SK-N-SH (cell line): ENCODE measurements at places on chromosomes 2 and 18.
A peak's percentile ranks its signal among the peaks of the same experiment; 100 is the strongest.

GRCh38 chr2:98487806-98488189 is 43.1 kb downstream of the INPP4A start:
- no peak for DNase-seq

DNA sequence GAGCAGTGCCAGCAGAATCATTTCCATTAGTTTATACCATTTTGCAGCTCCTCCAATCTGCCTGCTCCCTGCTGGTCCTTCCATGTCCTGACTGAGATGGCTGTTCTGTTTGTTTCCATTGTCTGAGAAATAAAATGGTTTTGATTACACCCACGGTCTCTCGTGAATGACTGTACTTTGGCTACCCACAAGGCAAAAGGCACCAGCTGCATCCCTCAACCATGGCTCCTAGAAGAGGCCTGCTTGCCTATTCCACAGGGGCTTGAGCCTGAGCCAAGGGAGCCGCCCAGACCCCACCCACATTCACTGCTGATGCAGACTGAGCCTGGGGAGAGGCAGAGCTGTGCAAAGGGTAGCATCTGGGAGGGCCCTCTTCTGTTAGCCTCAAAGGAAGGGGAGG is 31.2 kb downstream of the MARCHF4 start:
- no peak for DNase-seq

- DNase-seq = peak; percentile 77
These were observed at the start of gene CELF4 for GRCh38 chr18:37565101-37565976. Gene CELF4 (minus strand): TSS chr18:37565798.

DNA sequence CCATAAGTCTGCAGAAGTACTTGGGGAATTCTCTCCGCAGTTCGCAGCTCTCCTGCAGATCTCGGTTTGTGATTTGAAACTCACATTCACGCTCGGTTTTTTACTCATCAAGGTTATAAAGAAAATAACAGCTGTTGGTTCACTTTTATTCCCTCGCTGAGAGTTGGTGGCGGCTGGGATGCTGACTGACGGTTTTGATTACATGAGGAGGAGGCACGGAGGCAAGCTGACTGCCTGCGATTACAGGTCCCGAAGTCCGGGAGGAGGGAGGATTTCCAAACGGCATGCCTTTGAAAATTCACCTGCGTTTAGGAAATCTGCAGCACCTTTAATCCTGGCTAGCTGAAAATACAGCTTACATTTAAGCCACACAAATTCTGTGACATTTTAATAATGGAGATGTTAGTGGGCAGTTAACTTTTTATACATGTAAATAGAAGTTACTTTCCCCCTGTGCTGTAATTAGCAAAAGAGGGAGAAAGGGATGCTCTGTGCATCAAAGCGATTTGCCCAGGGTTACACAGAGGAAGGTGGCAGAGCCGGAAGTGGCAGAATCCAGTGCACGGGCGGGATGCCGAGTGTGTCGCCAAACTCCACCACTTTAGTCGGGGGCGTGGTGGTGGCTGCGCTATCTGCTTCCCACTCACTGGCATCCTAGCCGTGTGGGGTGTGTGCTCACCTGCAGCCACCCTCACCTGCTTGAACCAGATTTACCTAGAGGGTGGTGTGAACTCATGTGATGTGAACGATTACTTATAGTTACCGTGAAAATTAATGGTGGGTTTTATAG is 14.7 kb downstream of the AGAP1 start:
- DNase-seq = no peak

DNA sequence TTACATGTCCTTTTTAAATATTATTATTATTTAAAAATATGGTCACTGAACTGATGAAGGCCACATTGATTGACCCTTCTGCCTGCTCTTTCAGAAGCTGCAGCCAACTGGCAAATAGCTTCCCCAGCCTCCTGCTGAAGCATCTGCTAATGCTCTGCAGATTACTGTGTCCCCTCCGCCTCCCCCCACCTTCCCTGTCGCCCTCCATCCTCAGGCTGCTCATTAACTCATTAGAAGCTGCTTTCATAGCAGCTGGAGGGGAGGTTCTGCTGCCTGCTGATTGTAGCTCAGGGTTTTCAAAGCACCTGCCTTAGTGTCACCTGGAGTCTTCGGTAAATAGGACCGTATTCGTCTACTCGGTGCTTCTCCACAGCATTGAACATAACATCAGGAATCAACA is 24.8 kb upstream of the LMAN1 start:
- no peak for DNase-seq
